Stimulated activated CD8-positive, alpha-beta memory T cell treated with anti-CD3 and anti-CD28 coated beads, Interleukin-12 subunit alpha, Interleukin-12 subunit beta, amount 100 ng/mL, for 4 hours (primary cell): ENCODE measurements at places on chromosomes 12 and 14.

GRCh38 chr12:132285991-132286681 lies 43.3 kb downstream of the GALNT9 start:
- DNase-seq = no peak

DNA sequence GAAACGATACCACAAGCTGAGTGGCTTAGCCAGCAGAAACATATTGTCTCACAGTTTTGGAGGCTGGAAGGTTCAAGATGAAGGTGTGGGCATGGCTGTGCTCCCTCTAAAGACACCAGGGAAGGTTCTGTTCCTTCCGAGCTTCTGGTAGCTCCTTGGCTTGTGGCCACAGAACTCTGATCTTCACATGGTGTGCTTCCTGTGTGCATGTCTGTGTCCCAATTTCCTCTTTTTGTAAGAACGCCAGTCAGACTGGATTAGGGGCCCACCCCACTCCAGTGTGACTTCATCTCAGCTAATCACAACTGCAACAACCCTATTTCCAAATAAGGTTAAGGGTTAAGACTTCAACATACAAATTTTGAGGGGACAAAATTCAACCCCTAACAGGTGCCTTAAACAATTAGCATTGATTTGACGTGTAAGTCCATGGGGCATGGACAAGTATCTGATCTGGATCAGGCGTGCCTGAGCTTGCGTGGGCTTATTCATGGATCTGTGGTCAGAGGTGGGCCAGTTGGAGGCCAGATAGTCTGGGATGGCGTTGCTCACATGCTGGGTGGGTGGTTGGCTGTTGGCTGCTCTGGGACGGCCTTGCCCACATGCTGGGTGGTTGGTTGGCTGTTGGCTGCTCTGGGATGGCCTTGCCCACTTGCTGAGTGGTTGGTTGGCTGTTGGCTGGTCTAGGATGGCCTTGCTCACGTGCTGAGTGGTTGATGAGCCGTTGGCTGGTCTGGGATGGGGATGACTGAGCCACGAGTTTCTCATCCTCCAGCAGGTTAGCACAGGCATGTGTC lies 88.5 kb downstream of the LGMN start:
- no peak for DNase-seq

DNA sequence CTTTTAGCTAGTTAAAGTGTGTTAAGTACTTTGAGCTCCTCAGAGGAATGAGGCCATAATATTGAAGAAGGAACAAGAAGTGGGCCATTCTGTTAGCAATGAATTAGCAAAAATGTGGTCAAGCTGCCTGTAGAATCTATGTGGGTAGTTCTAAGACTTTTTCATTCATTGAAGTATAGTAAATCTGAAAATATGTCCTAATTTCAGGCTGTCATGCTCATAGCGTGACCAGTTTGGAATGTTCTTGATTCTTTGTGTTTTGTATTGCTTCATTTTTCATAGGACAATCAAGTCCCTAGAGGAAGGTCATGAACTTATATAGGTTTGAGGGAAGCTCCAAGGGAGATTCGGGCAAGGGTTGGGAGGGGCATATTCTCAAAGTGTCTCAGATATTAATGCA lies 11.4 kb downstream of the ATP23 start:
- DNase-seq = no peak

GRCh38 chr12:93757792-93758694 lies 80.9 kb downstream of the CRADD start:
- no peak for DNase-seq

DNA sequence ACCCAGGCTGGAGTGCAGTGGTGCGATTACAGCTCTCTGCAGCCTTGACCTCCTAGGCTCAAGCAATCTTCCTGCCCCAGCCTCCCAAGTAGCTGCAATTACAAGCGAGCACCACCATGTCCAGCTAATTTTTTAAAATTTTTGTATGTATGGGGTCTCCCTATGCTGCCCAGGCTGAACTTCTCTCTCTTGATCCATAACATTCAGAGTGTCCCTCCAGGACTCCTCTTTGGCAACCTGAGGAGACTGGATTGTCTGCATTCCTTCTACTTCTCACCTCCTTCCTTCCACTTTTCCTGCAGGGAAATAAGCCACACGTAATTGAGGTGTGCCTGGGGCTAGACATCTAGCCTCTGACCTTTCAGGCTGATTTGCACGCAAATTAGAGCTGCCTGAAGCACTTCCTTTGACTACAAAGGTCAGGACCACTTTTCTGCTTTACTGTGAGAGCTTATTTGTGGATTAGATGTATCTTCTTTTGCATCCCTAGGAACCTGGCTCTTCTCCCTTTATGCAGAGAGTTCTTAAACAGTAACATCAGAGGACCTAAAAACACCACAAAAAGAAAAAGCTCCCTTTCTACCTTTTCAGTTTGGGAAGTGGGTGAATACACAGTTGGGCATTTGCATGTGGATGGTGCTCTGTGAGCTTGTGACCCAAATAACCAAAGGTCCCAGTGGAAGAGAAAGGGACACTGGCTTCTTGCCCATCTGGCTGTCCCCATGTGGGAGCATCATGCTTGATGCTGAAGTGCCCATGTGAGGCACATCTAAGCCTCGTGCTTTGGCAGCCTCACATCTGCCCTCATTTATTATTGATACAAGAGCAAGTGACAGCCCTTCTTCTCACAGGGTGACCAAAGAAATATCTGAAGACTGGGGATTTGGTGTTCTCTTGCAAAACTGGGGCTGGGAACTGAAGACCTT lies 33.5 kb downstream of the PYGL start:
- no peak for DNase-seq

GRCh38 chr12:75154388-75154787 lies 55.3 kb downstream of the KCNC2 start:
- DNase-seq = no peak

DNA sequence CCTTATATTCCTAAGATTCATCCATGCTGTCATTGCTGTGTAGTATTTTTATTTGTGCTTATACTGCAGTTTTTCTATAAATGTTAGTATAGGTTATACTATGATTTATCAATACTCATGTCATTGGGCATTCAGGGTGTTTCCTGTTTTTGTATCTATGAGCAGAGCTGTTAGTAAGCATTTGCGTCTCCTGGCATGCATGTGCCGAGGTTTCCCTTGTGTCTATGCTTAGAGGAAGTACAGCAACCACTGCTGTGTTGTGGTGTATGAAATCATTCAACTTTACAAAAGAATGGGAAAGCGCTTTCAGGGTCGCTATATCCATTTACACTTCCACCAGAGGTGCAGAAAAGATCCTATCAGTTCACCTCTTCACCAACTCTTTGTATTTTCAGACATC lies 122.7 kb downstream of the RGS6 start:
- no peak for DNase-seq

GRCh38 chr14:33229269-33229929 lies 290.7 kb downstream of the NPAS3 start:
- DNase-seq = no peak

DNA sequence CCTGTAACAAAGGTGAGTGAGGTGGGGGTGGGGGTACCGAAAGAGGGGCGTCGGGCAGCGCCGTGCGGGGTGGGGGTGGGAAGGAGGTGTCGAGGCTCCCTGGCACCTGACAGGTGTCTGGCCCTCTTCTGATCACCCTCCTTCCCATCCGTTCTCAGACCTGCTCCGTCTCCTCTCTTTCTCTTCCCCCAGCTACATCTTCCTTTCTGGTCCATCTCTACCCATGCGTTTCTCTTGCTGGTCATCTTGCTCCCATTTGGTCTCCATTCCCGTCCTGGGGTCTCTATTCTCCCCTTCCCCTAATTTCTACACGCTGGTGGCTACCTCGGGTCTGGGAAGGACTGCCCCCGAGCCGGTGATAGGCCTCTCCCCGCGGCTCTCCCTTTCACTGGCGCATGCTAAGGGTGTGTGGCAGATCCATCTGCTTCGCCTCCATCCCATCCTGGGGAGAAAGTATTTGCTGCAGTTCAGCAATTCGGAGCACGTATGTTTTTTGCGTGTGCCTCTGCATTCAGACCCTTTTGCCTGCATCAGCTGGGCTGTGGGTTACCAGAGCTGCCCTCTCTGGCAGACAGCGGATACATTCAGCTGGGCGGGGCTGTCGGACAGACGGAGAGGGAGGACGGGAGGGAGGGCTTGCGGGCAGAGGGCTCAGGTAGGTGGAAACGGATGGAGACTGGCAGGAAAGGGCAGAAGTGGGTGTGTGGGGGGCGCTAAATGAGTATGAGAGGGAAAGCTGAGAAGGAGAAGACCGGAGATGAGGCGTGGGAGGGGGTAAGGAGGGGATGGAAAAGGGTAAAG lies 730 bp downstream of the CLSTN3 start:
- DNase-seq = peak; percentile 36

- no peak for DNase-seq
Observed at GRCh38 chr12:68119250-68119649, 40.3 kb downstream of the IFNG start.
